ENCODE measurements at places on chromosomes 7 and 10. TPM values are rescaled to one million over a fixed set of nuclear protein-coding genes. Genes with fewer than 3 reads are reported as not detected.

DNA sequence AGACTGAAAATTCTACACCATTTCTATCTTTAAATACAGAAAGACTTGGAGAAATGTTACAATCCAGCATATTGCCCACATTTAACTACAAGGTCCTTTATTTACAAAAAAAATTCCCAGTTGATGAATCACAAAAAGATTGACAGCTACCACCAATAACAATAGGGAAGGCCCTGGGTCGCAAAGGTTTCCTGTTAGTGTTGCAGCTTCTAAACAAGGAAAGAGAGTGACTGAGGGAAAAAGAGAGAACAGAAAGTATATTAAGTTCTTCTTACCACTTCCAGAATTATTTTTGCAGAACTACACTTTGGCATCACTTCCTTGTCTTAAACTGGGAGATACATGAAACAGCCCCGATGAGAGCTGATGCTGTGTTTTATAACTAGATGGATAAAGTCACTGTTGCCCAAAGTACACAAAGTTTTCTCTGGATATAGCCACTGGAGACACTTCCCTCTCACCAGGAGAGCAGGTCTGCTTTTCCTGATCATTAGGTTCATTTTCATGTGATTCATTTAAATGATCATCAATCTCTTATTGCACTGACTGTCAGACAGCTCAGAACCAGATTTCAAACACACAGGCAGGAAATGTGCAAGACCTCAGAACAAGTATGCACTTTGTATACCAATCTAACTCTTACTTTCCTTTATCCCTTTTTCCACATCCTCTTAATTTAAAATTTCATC is 57.0 kb downstream of the SHTN1 start:
- DNase-seq: no peak
- no peak overlapping the region for H3K27ac ChIP-seq
- H3K27me3 ChIP-seq: no peaks in the 10 kb centered on the region
- no peaks in the 10 kb centered on the region for H3K4me1 ChIP-seq
- H3K36me3 ChIP-seq: no peaks in the 10 kb centered on the region
- no peak overlapping the region for H3K4me3 ChIP-seq

- H3K27me3 ChIP-seq: no peaks in the 10 kb centered on the region
- H3K36me3 ChIP-seq: no peaks in the 10 kb centered on the region
- DNase-seq: no peak
- H3K27ac ChIP-seq: no peak overlapping the region
- H3K4me1 ChIP-seq: peaks cover 36% of the 10 kb centered on the region
These were observed 5.3 kb downstream of the PTPN12 start for GRCh38 chr7:77542409-77542808.

The TMEM26 gene
- not detected for total RNA-seq

DNA sequence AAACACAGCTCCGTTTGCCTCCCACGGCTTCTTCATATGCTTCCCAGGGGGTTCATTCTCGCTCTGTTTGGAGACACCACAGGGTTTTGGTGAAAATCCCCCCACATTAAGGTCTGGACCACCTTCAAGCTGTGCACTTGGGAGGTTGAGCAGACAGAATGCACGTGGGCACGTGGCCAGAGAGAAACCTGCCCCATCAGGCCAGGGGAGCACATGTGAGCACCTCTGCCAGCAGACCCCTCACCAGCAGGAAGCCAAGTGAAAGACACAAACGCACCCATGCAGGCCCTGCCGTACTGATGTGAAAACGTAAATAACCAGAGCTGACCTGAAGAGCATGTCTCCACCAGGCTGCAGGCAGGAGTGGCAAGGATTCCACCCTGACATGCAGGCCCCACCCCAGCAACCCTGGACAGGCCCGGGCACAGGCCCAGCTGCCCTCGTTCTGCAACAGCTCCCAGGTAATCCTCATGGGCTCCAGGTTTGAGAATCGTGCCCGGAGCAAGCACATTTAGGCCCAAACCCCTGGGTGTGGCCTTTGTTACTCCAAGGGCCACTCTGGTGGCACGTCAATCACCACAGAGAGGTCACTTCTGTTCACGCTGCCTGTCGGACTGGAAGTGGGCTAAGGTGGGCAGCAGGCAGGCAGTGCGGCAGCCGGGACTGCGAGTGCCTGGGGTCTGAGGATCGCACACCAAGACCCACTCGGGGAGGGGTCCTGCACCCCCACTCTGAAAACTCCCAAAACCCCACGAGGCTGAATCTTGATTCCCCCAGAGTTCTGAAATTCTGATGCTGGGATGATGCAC is 184.4 kb downstream of the PTPRN2 start:
- no peaks in the 10 kb centered on the region for H3K36me3 ChIP-seq
- H3K4me1 ChIP-seq: no peaks in the 10 kb centered on the region
- no peak for DNase-seq
- H3K4me3 ChIP-seq: no peak overlapping the region

The SPDYE5 gene
- total RNA-seq: not detected

Data from activated CD4-positive, alpha-beta memory T cell treated with anti-CD3 and anti-CD28 coated beads for 36 hours (primary cell).